Vagina (tissue), 2 donors: ENCODE measurements at places on chromosomes 16 and 17. TPM values are rescaled to one million over a fixed set of nuclear protein-coding genes. Genes with fewer than 3 reads are reported as not detected.

GRCh38 chr16:76035689-76036088 is 241.5 kb upstream of the CNTNAP4 start:
- no peak overlapping the region for H3K27ac ChIP-seq
- no peak for DNase-seq
- no peaks in the 10 kb centered on the region for H3K36me3 ChIP-seq
- H3K4me1 ChIP-seq, result no peaks in the 10 kb centered on the region

The FAM20A gene
- 16.2 TPM for total RNA-seq

DNA sequence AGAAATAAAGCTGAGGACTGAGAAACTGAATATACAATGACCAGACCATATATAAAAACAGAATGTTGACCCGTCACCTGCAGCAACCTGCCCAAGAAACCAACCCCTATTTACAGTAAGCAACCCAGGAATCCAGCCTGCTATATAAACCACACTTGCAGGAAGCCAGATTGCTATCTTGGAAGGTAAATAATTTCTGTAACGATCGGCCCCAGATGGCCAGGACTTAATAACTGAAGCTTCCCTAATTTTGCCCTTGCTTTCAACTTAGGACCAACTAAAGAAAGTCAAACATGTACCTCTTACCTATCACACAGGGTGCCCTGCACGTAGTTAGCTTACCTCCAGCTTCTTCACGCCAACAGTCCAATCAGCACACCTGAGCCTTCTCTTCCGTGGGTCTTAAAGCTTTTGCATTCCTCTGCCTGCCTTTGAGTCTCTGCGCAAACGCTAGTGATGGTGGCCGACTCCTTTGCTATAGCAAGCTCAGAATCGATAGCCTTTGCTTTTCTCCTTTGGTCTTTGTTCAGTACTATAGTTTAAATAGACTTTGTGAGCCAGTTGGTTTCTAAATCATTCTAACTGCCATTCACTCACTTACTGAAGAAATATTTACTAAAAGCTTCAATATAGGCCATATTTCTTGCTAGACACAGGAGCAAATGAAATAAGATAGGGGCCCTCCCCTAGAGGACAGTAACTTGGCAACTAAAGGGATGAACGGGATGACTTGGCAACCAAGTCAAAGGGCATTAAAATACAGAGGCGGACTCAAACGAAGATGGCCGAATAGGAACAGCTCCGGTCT is 31.3 kb downstream of the MPHOSPH6 start:
- H3K27ac ChIP-seq, result no peak overlapping the region
- H3K4me1 ChIP-seq, result no peaks in the 10 kb centered on the region
- no peak overlapping the region for H3K4me3 ChIP-seq
- no peak for DNase-seq

DNA sequence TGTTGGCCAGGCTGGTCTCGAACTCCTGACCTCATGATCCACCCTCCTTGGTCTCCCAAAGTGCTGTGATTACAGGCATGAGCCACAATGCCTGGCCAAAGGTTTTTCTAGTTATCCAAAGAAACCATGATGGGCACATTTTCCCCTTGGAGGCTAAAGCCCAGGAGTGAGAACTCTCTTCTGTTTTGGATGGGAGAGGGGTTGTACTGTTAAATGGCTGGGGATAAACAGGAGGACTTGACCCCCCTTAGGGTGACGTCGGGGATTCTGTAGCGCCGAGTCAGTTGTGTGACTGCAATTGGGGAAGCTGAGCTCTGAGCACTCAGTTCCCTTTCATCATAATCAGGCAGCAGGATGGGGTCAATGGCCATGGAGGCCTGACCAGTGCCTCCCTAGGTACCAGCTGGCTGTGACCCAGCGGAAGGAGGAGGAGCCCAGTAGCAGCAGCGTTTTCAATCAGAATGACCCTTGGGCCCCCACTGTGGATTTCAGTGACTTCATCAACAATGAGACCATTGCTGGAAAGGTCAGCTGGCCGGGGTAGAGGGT is 4.1 kb downstream of the AOC3 start:
- no peak for DNase-seq
- H3K4me1 ChIP-seq, result peaks cover 9% of the 10 kb centered on the region
- H3K27me3 ChIP-seq, result no peaks in the 10 kb centered on the region
- H3K4me3 ChIP-seq, result no peak overlapping the region
- H3K36me3 ChIP-seq, result no peaks in the 10 kb centered on the region
- H3K27ac ChIP-seq, result no peak overlapping the region

DNA sequence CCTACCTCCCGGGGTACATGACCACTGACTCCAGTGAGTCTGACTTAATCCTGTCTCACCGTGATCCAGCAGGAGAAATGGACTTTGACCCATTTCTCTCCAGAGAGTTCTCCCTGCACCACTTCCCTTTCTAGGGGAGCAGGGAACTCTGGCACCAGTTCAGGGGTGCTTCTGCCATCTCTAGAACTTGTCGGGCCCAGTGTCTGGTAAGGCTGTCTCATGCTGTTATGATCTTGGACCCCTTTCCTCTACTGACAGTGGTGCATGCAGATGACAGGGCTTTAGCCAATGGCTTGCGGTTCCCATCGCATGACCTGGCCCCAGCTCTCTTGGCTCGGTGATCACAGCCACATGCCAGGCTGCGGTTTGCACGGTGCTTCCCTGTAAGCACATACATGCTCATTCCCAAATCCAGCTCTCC is 62.0 kb downstream of the SLC39A11 start:
- no peaks in the 10 kb centered on the region for H3K27me3 ChIP-seq
- no peak for DNase-seq

DNA sequence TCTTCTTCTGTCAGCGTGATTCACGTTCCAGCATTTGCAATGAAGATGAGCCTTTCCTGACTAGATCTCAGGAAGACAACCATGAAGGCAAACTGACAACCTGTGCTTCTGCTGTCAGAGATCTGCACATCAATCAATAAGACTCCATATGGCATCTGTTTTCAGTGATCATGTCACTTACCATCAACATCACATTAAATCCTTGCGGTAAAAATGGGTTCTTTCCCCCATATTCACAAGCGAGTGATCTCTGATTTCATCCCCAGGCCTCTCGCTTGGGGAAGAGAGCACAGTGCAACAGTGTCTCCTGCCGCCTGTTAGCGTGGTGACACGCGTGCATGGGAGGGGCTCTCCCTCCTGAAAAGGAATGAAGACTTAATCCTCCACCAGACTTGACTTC is 11.1 kb downstream of the NACA2 start:
- no peaks in the 10 kb centered on the region for H3K4me1 ChIP-seq
- no peaks in the 10 kb centered on the region for H3K36me3 ChIP-seq
- H3K27me3 ChIP-seq, result no peaks in the 10 kb centered on the region

GRCh38 chr17:32314636-32315035 is 27.3 kb downstream of the C17orf75 start:
- no peak overlapping the region for H3K4me3 ChIP-seq
- no peaks in the 10 kb centered on the region for H3K4me1 ChIP-seq
- no peak overlapping the region for H3K27ac ChIP-seq
- no peaks in the 10 kb centered on the region for H3K36me3 ChIP-seq

DNA sequence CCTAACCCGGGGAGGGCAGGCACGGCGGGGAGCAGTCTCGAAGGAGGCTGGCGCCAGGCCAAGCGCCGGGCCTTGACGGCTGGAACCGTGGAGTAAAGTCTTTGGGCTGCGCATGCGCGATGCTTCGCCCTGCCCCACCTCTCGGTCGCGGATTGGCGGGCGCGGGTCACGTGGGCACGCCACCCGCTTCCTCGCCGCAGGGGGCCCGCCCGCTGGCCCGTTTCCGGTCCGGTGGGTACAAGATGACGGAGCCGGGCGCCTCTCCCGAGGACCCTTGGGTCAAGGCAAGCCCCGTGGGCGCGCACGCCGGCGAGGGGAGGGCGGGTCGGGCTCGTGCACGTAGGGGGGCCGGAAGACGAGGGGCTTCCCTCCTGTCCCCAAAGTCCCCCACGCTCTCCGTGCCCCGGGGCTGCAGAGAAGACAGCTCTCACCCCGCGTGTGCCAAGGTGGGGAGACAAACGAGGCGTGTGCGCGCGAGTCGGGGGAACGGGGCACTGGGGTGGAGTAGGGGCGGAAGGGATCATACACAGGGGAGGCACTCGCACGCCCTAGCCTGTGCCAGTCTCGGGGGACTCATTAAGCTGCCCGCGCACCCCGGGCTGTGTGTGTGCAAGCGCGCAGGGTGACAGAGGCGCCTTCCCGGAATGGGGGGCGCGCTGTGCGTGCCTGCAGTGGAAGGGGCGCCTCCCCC is at the start of gene MLX:
Gene MLX (plus strand): TSS at position 218 of the 691 bp plus-strand sequence. CDS start 25 bp downstream, at position 243.
- no peaks in the 10 kb centered on the region for H3K36me3 ChIP-seq
- H3K27ac ChIP-seq, result peak within 1 kb of the TSS; percentile 92
- no peaks in the 10 kb centered on the region for H3K27me3 ChIP-seq
- DNase-seq, result no peak
- H3K4me3 ChIP-seq, result peak within 1 kb of the TSS; percentile 95
- peaks cover 50% of the 10 kb centered on the region for H3K4me1 ChIP-seq

- no peak overlapping the region for H3K4me3 ChIP-seq
- no peak overlapping the region for H3K27ac ChIP-seq
- H3K27me3 ChIP-seq, result no peaks in the 10 kb centered on the region
- no peak for DNase-seq
- no peaks in the 10 kb centered on the region for H3K36me3 ChIP-seq
These were observed 28.8 kb downstream of the DYNLRB2 start for GRCh38 chr16:80569440-80570105.

DNA sequence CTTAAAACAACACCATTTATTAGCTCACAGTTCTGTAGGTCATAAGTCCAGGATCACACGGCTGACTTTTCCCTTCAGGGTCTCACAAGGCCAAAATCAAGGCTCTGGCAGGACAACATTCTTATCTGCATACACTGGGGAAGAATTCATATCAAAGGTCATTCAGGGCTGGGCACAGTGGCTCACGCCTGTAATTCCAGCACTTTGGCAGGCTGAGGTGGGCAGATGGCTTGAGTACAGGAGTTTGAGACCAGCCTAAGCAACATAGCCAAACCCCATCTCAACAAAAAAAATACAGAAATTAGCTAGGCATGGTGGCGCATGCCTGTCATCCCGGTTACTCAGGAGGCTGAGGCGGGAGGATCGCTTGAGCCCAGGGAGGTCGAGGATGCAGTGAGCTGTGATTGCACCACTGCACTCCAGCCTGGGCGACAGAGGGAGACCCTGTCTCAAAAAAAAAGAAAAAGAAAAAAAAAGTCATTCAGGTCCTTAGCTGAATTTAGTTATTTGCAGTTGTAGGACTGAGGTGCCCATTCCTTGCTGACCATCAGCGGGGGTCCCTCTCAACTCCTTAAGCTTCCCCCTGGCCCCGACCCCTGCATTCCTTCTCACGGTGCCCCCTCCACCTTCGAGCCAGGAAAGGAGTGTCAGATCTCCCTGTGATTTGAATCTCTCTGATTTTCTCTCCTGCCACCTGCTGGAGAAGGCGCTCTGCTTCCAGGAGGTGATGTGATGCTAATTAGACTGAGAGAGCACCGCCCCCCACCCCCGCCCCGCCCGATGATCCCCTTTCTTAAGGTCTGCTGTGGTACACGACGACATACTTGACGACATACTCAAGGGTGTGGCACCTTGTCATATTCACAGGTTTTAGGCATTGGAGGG is 91.8 kb upstream of the CLEC18A start:
- no peak for DNase-seq
- no peak overlapping the region for H3K4me3 ChIP-seq
- no peak overlapping the region for H3K27ac ChIP-seq
- H3K4me1 ChIP-seq, result peaks cover 7% of the 10 kb centered on the region

GRCh38 chr17:34549966-34550365 is 29.4 kb upstream of the TMEM132E start:
- no peaks in the 10 kb centered on the region for H3K27me3 ChIP-seq
- no peaks in the 10 kb centered on the region for H3K36me3 ChIP-seq
- H3K4me1 ChIP-seq, result no peaks in the 10 kb centered on the region
- no peak overlapping the region for H3K27ac ChIP-seq

DNA sequence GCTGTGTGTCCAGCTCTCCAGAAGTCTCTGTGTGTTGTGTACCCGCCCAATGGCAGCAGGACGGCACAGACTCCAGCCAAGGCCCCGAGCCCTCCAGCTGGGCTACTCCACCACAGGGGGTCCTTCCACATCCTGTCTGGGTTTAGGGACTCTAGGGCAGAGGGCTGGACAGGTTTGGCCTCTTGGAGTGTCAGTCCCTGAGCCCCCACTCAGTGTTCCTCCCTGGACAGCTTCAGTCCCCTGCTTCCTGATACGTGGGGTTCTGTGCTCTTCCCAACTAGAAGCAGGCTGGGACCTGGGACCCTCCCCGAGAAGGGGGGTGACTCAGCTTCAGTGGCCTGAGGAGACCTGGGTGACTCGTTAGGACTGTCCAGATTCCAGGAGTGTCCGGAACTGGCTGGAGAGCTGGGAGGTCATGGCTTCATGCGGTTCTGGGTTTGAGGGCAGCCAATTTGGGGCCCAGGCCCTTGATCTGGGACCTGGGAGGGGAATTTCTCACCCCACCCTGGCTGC is 4.2 kb downstream of the CDK3 start:
- no peak overlapping the region for H3K27ac ChIP-seq
- DNase-seq, result no peak
- no peak overlapping the region for H3K4me3 ChIP-seq
- no peaks in the 10 kb centered on the region for H3K36me3 ChIP-seq
- H3K27me3 ChIP-seq, result no peaks in the 10 kb centered on the region
